ENCODE measurements at places on chromosomes 11 and 22.

GRCh38 chr11:101555366-101555765 lies 28.4 kb downstream of the TRPC6 start:
- DNase-seq, result no peak

DNA sequence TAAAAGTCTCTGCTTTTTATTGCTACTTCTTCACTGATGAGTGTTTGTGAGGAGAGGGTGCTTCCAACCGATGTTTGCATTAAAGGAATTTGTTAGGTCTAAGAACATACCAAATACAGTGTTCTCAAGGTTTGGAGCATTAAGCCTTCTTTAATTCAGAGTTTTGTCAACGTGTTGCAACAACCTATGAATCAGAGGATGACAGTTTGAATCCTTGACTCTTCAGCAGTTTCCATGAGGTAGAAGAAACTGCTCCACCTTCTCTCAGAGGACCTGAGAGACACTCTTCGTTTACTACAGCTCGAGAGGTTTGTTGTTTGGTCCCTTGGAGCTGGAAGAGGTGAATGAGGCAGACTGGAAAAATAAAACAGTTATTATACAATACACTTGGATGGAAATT lies 55.7 kb downstream of the NCAM1 start:
- no peak for DNase-seq

DNA sequence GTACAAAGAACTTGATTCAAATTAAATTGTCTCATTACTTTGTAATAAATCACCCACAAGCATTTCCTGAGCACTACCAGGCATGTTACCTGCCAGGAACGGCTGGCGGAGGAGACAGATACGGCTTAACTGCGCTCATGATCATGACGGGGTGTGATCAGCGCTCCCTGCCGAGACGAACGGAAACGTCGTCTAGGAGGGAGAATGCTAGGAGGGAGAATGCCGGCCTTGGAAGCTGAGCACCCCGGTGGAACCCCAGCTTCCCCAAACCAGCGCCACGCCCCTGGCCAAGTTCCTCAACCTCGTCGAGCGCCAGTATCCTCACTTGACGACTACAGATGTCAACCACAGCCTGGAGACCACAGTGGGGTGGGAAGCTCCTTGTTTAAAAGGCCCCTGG lies 272.8 kb downstream of the CTTN start:
- no peak for DNase-seq

- DNase-seq, result no peak
Measured at GRCh38 chr11:131356206-131356605, 14.2 kb upstream of the NTM start.

DNA sequence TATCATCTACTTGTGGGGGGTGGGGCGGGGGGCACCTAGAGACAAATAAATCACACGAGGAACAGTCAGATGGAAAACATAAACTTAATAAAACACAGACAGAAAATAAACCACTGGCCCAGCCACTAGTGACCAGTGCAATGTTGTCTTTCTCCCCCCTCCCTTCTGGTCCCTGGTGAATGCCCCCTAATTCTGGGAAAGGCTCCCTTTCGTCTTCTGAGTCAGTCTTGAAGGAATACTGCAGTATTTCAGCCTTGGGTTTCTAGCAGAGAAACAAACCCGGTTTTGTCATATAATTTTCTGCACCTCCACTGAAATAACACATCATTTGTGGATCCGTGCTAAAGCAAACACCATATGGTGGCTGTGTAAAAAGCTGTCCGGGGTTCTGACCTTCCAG lies 101.7 kb downstream of the ABTB2 start:
- DNase-seq, result no peak

- DNase-seq, result no peak
Measured at GRCh38 chr11:125073616-125074483, 10.7 kb downstream of the SLC37A2 start.

DNA sequence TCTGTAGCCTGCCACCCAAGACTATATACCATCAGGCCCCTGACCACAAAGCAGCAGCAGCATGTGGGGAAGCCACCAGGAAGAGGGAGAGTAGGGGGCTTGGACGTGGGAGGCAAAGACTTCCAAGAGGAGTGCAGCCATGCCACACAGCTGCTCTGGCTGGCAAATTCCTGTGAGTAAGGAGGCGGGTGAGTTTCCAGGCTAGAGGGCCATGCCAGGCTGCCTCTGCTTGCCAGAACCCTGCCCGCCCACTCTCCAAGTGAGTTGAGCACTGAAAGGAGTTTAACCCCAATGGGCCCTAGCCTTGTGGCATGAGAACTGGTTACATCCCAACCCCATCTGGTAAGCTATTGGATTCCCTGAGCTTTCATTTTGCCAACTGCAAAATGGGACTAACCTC lies 4.7 kb upstream of the DGAT2 start:
- no peak for DNase-seq

DNA sequence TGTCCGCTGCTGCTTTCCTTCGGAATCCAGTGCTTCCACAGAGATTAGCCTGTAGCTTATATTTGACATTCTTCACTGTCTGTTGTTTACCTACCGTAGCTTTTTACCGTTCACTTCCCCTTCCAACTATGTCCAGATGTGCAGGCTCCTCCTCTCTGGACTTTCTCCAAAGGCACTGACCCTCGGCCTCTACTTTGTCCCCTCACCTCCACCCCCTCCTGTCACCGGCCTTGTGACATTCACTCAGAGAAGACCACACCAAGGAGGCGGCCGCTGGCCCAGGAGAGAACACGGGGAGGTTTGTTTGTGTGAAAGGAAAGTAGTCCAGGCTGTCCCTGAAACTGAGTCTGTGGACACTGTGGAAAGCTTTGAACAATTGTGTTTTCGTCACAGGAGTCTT lies 15.4 kb upstream of the ST14 start:
- no peak for DNase-seq

DNA sequence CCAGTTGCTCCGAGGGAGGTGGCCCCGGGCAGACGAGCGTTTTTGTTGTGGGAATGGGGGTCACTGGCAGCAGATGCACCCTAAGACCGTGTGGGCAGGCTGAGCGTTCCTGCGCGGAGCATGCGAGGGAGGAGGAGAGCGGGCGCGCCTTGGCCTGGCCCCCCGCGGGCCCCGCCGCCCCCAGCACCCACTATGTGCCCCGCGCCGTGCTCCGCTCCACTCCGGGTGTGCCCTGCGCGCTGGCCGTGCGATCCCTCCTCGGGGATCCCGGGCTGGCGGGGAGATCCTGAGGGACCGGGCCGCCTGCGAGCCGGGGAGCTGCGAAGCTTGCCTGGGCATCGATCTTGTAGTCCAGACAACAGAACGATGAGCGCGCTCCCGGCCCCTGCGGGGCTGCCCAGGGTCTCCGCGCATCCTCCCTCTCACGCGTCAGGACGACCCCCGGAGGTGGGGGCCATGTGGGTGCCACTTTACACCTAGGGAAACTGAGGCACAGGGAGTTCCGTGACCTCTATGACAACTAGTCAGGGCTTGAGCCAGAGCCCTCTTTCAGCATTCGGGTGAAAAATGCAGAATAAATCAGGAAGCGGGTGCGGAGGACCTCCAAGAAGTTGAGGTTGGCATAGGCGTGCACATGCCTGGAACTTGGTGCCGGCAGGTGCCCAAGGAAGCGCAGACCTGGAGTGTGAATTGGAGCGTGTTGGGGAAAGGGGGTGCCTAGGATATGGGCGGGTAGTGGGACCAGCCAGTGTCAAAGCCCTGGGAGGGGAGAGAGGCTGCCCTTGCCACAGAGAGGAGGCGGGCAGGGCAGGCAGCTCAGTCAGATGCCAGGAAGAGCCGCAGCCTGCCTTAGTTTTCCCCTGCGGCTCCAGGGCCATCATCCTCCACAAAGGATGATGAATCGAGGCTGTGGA lies 1.3 kb upstream of the KMT5B start:
- no peak for DNase-seq

GRCh38 chr11:115428306-115428705 lies 75.9 kb downstream of the CADM1 start:
- no peak for DNase-seq

- no peak for DNase-seq
Measured at GRCh38 chr11:11220786-11221185, 132.3 kb downstream of the CSNK2A3 start.

GRCh38 chr22:32409977-32410376 lies 2.1 kb downstream of the RTCB start:
- DNase-seq, result no peak

DNA sequence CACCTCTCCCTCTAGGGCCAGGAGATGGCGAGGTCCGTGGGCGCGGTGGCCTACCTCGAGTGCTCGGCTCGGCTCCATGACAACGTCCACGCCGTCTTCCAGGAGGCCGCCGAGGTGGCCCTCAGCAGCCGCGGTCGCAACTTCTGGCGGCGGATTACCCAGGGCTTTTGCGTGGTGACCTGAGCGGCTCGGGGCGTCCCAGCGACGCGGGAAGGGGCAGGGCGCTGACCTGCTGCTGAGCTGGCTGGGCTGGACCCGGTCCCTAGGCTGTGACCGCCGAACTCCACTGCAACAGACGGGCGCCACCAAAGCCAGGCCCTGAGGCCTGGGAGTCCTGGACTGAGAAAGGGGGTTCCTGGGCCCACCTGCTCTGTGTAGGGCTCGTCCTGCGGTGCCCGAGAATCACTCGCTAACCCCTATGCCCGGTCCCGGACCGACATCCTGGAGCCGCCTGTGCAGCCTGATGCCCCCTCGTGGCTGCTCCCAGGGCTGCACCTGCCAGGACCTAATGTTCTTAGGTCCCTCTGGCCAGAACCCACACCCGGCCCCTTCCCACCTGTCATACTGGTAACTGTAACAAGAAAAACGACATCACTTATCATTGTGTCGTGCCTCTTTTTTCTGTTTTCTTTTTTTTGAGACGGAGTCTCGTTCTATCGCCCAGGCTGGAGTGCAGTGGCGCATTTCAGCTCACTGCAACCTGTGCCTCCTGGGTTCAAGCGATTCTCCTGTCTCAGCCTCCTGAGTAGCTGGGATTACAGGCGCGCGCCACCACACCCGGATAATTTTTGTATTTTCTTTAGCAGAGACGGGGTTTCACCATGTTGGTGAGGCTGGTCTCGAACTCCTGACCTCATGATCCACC lies 15.0 kb downstream of the RHOD start:
- peak; percentile 5 for DNase-seq

DNA sequence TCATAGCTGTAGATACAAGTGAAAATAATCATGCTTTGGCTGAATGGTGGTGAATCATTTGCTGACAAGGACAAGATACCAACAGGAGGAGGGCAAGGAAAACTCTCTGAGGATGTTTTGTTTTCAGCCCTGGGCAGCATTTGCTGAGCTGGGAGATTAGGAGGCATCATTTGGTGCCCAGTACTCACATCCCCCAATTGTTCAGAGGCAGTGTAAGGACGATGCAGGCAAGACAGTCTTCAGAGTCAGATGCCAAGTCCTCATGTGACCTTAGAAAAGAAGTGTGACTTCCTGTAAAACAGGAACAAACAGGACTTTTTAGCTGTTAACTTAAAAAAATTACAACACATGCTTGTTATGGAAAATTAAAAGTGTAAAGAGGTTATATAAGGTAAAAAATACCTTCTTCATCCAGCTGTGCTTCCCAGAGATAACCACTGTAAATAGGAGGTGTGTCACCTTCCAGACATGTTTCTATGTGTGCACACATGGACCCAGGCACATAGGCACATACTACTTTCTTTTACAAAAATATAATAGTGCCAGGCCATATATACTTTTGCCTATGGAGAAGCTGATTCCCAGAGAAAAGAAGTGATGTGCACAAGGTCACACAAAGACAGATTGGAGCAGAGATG lies 18.0 kb downstream of the CNTF start:
- no peak for DNase-seq

DNA sequence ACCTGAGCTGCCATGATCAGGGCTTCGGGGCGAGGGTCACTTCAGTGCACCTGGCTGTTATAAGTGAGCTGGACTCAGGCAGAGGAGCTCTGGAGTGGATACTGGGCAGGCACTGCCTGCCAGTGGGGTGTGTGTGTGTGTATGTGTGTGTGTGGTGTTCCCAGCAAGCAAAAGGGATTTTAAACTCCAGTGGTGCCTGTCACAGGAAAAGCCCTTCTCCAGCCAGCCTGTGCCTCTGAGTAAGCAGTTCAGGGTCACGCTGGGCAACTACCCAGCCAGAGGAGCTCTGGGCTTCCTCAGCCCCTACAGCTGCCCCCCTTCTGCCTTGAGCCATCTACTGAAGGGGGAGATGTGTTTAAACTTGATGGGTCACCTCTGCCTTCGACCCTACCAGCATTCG lies 109.0 kb downstream of the OSBP2 start:
- no peak for DNase-seq

- peak; percentile 16 for DNase-seq
Measured at GRCh38 chr22:38868886-38869381, 3.1 kb downstream of the CBX6 start.

GRCh38 chr11:102240502-102240901 lies 76.8 kb upstream of the BIRC3 start:
- DNase-seq, result no peak

DNA sequence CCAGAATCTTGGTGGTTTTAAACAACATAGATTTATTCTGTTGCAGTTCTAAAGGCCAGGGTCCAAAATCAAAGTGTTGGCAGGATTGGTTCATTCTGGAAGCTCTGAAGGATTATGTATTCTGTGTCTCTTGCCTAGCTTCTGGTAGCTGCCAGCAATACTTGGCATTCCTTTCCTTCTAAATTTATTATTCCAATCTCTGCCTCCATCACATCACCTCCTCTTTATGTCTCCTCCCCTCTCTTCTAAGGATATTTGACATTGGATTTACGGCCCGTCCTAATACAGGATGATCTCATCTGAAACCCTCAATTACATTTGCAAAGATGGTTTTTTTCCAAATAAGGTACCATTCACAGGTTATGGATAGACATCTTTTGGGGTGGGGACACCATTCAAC lies 186.5 kb downstream of the SBF2 start:
- DNase-seq, result no peak

DNA sequence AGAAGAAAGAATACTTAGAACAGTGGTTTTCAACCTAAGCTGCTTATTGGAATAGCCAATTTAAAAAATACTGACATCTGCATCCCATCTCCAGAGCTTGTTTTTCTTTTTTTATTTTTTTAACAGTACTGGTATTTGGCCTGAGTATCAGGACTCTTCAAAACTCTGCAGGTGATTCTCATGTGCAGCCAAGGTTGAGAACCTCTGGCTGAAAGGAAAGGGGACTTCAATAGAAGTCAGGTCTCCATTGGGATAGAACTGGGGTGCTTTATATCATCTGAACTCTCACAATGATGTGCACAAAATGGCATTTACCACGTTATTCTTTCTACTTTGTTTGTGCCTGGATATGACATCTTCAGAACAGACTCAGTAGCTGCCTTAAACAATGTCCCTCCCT lies 55.3 kb downstream of the BBOX1 start:
- DNase-seq, result no peak

DNA sequence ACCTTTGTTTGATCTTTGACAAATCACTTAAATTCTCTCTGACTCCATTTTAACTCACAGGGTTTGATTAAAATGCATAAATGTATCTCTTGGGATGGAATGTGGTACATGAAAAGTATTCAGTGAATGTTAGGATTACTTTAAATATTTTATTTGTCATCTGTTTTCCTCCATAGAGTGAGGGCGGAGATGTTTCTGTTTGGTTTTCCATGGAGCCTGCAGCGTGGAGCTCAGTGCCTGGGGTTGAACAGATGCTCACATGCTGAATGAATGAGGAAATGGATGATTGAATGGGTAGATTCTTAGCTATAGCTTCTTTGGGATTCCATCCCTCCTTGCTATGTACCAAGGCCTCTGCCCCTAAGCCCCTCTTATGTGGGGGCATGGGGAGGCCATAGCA lies 10.0 kb downstream of the TSPAN18 start:
- DNase-seq, result no peak

GRCh38 chr11:73645972-73646631 lies at the start of gene PLEKHB1:
Gene PLEKHB1 (plus strand): TSS chr11:73646581. CDS start chr11:73646609, 28 bp downstream.
- DNase-seq, result no peak

- no peak for DNase-seq
Measured at GRCh38 chr11:48064306-48064705, 83.9 kb downstream of the PTPRJ start.
